Activated CD4-positive, alpha-beta T cell treated with anti-CD3 and anti-CD28 coated beads, Interleukin-2, amount 50 U/mL, for 24 hours (primary cell): ENCODE measurements at places on chromosomes 16 and 17.

- DNase-seq: no peak
These were observed 430.3 kb upstream of the GOT2 start for GRCh38 chr16:59164461-59164860.

- DNase-seq: no peak
These were observed 11.2 kb downstream of the QRICH2 start for GRCh38 chr17:76296889-76297288.

- DNase-seq: no peak
These were observed 611 bp downstream of the RRAD start for GRCh38 chr16:66924527-66925321.

DNA sequence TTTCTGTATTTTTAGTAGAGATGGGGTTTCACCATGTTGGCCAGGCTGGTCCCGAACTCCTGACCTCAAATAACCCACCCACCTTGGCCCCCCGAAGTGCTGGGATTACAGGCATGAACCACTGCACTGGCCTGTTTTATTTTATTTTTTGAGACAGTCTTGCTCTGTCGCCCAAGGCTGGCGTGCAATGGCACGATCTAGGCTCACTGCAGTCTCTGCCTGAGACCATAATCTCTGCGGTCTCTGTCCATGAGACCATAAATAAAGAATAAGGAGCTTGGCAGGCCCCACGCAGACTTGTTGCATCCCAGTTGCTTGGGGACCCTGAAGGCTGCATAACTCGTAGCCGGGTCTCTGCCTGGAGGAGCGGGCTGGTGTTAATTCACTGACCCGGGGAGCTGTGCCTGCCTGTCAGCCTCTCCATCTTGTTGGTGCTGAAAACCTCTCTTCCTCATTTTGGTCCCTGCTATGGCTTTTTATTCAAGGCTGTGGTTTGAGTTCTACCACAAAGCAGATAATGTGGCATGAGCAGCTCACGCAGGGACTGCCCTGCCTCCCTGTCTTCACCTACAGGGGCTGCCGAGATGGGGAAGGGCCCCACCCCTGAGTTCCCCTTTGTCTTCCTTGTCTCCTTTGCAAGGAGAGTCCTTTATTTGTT lies 82.1 kb downstream of the MSI2 start:
- DNase-seq: no peak

DNA sequence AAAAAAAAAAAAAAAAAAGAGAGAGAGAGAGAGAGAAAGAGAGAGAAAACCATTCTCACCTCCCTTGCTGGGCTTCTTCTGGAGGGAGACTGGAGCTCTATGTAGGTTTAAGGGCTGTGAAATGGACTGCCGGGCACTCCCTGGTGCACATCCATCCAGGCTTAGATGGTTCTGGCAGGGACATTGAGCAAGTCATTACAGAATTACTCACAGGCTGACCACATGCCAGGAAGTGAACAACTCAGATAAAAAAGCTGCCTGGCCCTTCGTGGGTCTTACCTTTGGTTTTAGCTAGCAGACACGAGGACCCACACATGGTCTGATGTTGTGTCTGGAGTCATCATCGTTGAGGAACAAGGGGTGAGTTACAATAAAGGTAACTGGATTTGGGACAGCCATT lies 847.4 kb upstream of the EEF2KMT start:
- DNase-seq: no peak

- no peak for DNase-seq
These were observed 911.6 kb downstream of the KCNJ2 start for GRCh38 chr17:71080937-71081336.

DNA sequence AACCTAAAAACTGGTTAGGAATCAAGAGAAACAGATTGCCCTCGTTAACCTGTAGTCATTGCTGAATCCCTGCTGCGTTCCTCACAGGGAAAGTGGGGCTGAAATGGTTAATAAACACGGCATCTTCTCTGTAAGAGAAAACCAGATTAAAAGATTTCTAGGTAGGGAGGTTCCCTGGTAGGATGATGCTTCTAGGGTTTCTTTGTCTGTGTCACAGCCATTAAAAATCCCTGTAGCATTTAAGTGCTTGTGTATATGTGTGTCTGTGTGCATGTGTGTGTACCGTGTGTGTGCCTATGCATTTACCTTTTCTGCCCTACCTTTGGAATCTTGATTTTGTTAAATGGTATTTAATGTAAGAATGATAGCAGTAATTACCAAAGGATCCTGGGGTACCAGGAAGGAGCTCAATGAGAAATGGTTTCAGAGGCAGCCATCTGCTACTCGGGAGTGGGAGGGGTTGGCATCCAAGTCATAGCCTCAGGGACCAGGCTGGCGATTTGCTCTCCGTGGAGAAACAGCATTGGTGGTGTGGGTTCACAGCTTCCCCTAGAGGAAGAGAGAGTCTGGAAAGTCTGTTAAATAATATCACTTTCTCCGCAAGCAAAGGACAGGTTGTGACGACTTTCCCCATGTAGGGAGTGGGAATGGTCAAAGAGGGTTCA lies 177.1 kb downstream of the HS3ST4 start:
- no peak for DNase-seq

- DNase-seq: no peak
These were observed 17.1 kb downstream of the RAI1 start for GRCh38 chr17:17698371-17698770.

DNA sequence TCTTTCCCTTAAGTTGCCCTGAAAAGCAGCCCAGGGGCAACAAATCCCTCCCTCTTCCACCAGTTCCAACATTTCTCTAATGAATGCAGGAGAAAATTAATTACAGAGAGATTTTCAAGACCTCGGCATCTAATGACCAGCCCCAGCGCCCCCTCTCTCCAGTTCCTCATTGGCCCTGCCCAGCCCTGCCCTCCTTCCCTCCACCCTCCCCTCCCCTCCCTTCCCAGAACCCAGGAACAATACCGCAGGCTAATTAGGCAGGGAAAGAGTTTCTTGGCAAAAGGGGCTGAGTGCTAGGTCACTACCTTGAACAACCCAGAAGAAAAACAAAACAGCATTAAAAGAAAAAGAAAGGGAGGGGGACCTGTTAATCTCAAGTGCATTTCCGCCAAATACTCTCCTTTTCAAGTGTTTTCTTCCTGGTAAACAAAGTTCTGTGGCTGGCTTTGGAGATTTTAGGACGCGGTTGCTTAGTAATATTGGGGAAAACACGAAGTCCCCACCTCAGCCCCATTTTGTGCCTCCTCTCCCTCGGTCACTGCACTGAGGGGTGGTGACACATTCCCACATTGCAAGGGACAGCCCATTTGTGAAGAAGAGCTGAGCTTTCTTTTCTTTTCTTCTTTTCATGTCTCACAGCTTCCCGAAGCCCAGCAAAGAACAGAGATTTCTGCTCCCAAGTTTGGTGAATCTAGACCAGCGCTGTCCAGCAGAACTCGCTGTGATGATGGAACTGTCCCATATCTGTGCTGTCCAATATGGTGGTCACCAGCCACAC lies 215.4 kb downstream of the SOX9 start:
- no peak for DNase-seq

GRCh38 chr16:22754577-22754976 lies 59.4 kb upstream of the HS3ST2 start:
- no peak for DNase-seq

DNA sequence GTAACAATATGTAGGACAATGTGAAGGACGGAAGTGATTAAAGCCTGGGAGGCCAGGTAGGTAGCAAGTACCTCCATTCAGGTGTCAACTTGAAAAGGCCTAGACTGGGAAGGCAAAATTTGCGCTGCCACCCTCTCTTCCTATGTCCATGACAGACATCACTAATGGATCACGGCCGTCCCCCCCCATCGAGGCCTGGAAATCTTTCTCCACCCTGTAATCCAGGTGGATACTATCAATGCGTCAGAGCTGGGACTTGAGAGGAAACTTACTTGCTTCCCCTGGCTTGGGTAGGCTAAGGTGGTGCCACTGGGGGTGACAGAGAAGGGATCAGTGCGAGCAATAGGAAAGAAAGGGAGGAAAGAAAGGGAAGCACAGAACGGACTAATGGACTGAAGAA lies 156.1 kb downstream of the SALL1 start:
- DNase-seq: no peak
